ENCODE measurements at places on chromosomes 13 and 19.

GRCh38 chr13:55664178-55664577, 1476.5 kb upstream of the PRR20A start:
- no peak for DNase-seq

DNA sequence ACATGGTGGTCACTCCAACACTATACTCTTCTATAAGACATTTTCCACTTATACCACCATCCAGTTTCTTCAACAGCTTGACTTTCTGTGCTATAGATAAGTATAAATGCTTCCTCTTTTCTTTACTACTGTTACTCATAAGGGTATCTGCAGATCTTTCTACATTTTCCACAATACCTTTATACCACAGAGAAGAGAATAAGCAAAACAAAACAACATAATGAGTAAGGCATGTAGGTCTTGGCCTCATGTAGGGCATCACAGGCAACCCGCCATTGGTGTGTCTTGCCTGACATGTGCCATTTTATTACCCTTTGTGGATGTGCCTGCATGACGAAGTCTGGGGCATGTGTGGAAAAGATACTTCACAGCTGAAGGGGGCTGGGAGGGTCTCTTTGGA, 265.3 kb upstream of the STARD13 start:
- no peak for DNase-seq

DNA sequence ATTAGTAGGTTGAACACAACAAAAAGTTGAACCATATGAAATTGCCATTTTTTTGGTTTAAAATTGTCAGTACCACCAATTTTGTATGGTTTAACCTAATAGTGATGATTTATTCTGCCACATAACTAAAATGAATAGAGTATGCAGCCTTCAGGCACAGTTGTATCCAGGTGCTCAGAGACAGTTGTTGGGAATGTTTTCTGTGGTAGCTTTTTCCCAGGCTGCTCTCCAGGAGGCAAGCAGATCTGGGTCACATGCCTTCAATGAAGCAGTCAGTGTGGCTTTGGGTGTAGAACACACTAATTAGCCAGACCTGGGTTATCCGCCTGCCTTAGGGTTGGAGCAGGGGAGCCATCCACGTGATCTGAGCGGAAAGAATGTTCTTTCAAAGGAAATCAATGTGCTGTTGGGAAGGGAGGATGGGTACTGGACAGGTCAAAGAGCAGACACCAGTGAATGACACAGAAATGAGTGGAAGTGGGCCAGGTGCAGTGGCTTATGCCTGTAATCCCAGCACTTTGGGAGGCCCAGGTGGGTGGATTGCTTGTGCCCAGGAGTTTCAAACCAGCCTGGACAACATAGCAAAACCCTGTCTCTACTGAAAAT, 28.6 kb downstream of the MARK4 start:
- no peak for DNase-seq

- no peak for DNase-seq
Measured at GRCh38 chr13:68190818-68191217, 960.7 kb upstream of the PCDH9 start.

DNA sequence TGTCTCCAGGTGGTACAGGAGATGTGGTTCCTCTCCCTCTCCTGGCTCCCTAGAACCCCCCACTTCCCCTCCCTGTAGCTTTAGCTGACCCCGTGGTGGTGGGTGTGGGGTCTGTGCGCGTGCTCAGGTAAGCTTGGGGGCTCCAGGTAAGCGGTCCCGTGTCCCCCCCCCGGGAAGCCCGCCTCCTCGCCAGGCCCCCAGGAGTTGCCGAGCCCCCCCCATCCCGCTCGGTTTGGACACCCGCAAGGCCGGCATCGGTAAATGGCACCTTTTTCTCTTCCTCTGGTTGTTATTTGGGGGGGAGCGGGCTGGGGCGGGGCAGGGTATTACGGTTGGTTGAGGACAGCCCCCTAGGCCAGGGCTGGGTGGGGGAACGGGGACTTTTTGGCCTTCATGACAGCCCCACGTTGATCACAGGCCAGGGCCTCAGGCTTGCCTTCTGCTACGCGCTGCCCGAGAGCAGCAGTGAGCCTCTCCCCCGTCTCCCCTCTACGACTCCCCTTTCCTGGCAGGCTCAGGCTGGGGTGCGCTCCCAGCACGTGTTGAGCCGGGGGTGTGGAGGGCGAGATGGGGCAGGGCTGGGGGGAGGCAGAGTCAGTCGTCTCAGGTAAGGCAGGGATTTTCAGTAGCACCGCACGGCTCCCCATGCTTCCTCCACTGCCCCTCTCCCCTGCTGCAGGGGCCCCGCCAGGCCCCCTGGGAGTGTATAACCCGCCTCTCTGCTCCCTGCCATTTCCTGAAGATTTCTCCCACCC, 10.7 kb upstream of the LIN7B start:
- DNase-seq: no peak

Measured in HAP-1 (cell line).